ENCODE measurements at places on chromosomes 2 and 18. TPM values are rescaled to one million over a fixed set of nuclear protein-coding genes. Genes with fewer than 3 reads are reported as not detected.

The CD207 gene
- not detected for total RNA-seq

The SPP2 gene
- 0.23 TPM for total RNA-seq

The CFC1 gene
- total RNA-seq, result not detected

The MRO gene
- total RNA-seq, result 0.02 TPM

The B4GALT6 gene
- total RNA-seq, result 29.3 TPM

The CEP192 gene
- 21.6 TPM for total RNA-seq

DNA sequence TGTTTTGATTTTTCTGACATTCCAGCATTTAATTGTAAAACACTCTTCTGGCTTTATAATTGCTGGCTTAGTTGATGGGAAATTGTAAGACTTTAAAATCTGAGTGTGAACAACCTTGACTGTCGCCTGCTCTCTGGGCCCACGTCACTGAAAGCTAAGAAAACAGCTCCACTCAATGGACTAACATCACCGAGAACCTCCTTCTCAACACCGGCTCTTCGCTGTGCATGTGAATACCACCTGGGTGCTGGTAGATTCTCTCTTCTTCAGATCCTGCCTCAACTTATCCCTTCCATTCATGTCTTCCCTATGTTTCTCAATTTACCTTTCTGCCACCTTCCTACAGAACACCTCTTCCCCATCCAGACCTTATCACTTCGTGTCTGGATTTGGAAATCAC lies 523.1 kb upstream of the ID2 start:
- DNase-seq, result no peak

- no peak for DNase-seq
Observed at GRCh38 chr2:9076210-9076609, 72.7 kb upstream of the MBOAT2 start.

DNA sequence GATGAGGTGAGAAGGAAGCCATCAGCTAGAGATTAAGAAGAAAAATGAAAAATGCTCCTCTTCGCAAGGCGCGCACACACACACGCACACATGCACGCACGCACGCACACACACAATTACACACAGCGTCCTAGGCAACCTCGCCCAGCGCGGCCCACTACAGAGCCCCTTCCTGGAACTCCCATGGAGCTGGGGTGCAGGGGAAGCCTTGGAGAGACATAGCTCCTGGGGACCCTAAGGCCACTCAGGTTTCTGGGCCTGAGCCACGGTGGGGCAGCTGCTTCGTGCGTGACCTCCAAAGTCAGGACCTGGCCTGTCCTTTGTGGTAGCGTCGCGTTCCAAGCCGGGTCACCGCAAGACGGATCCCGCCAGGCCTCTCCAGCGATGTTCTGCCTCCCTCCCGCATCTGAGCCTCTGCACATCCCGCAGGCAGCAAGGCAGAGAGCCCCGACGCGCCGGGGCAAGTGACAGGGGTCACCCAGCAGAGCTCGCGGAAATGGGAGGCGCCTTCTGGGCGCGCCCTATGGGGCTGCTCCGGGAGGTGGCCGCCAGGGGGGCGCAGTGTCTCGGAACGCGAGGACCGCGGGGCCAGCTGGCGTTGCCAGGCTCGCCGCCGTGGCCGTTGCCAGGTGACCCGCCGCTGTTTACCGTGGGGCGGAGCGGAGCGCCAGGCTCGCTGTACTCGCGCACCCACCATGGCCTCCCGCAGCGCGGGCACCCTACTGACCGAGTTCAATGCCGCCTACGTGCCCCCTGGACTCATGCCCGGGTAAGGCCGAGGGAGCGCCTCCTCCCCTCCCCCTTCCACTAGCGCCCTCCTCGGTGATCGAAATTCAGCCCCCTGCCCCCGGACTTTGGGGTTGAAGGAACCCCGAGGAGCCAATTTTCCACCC lies 79.0 kb downstream of the CIB4 start:
- DNase-seq, result no peak

- no peak for DNase-seq
Observed at GRCh38 chr2:139366681-139367080, 586.5 kb upstream of the NXPH2 start.

DNA sequence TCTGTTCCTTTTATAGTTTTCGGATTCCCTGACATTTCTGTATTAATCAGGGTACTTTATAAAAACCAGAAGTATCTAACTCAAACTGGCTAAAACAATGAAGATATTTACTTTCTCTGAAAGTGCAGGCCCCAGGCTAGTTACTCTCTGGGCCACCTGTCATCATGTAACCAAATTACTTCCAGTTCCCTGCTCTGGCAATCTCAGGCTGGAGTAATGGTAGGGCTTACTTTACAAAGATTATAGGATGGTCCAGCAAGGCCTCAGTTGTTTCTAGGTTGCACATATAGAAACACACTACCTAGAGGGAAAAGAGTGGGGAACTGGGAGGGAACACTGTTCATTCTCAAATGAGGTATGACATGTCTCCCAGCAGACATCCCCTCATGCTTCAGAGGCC lies 74.8 kb downstream of the CHST9 start:
- DNase-seq, result no peak

DNA sequence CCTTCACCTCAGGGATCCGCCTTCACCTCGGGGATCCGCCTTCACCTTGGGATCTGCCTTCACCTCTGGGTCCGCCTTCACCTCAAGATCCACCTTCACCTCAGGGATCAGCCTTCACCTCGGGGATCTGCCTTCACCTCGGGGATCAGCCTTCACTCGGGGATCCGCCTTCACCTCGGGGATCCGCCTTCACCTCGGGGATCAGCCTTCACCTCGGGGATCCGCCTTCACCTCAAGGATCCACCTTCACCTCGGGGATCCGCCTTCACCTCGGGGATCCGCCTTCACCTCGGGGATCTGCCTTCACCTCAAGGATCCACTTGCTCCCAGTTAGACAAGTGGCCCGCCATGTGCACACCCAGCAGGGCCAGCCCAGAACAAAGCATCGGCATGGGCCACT lies 7.3 kb downstream of the KIF1A start:
- no peak for DNase-seq

DNA sequence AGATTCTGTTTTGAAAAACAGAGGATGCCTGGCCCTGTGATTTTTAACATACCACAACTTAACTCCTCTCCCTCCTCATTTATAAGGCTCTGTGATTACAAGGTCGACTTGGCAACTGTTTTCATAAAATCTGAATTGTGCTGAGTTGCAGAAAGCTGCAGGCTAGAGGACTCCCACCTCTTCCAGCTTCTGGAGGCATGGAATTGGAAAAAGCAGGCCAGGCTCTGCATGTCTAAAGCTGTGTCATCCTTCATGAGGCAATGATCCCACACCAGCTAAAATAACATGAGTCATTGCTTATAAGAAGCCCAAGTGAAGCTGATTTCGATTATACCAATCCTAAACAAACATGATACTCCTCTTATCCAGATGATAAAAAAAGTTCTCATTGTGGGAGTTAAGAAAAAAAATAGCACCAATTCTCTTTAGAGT lies 11.7 kb downstream of the ARHGAP28 start:
- DNase-seq, result peak; percentile 86

GRCh38 chr18:12422936-12423335 lies 15.2 kb downstream of the PRELID3A start:
- DNase-seq, result peak; percentile 35

GRCh38 chr18:49073437-49073836 lies 122.7 kb upstream of the SMAD7 start:
- no peak for DNase-seq

- no peak for DNase-seq
Observed at GRCh38 chr2:129010262-129010661, 691.6 kb upstream of the HS6ST1 start.

DNA sequence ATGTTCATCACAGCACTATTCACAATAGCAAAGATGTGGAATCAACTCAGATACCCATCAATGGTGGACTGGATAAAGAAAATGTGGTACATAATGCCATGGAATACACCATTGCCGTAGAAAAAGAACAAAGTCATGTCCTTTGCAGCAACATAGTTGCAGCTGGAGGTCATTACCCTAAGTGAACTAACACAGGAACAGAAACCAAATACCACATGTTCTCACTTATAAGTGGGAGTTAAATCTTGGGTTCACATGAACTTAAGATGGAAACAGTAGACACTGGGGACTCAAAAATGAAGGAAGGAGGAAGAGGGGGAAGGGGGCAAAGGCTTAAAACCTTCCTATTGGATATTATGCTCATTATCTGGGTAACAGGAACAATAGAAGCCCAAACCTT lies 228.1 kb upstream of the RAB6C start:
- no peak for DNase-seq

DNA sequence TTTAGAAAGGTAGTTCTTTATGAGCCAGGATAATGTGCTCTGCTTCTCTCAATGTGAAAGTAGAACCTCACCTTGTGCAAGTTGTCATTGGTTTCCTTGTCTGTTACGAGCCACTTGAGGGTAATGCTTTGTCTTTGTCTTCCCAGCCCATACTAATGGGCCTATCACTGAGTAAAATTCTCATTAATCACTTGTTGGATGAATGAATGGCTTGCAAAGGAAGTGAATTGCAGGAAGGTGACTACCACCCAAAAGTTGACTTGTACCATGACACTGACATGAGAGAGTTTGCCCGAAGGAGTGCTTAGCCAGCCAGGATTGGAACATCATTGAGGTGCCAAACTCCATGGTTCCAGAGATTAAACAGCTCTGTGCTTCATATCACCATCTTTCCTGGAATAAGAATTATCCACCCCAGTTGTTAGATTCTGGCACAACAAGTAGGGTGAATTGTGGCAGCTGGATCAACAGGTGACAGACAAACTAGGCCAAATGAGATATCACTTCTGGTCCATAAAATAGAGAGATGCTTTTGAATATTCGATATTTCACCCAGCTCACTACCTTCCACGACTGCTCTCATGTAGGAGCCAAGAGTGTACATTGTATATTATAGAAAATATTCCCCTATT lies 20.5 kb upstream of the CD28 start:
- DNase-seq, result peak; percentile 52

DNA sequence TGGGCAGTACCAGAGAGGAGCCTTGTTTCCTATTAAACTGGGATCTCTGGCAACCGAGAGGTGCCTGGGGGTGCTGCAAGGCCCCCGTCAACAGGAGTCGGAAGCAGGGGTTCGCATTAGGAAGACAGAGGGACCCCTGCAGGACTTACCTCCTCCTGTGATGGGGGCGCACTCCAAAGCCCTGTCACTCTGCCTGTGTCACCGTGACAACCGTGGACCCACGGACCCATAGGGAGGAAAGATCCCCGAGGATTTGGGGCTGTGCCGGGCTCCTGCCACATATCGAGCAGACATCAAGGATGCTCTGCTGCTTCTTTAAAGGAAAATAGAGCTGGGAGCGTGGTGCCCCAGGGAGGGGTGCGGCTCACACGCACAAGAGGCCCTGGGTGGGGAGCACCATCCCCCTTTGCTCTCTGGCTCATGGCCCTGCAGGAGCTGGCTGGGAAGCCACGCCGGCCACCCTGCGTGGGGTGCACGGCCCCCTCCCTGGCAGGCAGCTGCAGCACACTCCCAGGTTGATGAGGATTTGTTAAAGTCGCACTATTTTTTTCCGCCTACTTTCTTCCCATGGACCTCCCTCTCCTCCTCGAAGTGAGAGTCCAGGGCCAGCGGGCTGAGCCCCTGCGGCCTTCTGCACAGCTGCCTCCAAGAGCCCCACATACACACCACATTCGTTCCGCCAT lies 167.5 kb downstream of the TWIST2 start:
- no peak for DNase-seq

- no peak for DNase-seq
Observed at GRCh38 chr2:189379731-189380261, 61.5 kb upstream of the WDR75 start.

- no peak for DNase-seq
Observed at GRCh38 chr2:226788064-226788463, 11.6 kb downstream of the IRS1 start.

GRCh38 chr2:186618696-186619095 lies 28.8 kb downstream of the ITGAV start:
- no peak for DNase-seq

DNA sequence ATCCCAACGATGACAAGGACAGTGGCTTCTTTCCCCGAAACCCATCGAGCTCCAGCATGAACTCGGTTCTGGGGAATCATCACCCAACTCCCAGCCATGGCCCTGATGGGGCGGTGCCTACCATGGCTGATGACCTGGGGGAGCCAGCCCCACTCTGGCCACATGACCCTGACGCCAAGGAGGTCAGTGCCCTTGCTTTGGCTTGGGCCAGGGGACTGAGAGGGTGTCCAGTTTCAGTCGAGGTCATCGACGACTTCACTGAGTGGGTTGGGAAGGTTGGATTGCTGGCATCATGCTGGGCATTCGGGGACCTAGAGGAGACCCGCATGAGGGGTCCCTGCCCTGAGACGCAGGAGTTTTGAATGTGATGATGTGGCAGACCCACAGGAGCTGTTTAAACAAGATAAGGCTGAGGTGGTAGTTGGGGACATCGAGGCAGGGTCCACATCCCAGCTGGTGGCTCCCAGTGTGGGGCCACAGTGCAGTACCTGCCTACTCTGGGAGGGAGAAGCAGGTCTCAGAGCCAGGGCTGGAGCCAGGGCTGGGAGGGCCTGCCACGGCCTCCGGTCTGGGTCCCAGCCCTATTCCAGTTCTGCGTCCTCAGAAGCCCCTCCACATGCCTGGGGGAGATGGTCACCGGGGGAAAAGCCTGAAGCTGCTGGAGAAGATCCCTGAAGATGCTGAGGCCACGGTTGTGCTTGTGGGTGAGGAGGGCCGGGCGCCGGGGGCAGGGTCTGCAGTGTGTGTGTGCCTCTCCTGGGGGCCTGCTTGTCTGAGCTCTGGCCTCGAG lies 6.0 kb downstream of the SLC4A3 start:
- no peak for DNase-seq

Measured in HT1080 (cell line).